IMR-90 (cell line): ENCODE measurements at places on chromosomes 2 and 18. TPM values are rescaled to one million over a fixed set of nuclear protein-coding genes. Genes with fewer than 3 reads are reported as not detected.

- no peak overlapping the region for H3K4me3 ChIP-seq
- no peaks in the 10 kb centered on the region for H3K27me3 ChIP-seq
- H3K27ac ChIP-seq = no peak overlapping the region
- H3K4me1 ChIP-seq = no peaks in the 10 kb centered on the region
- DNase-seq = no peak
- no peaks in the 10 kb centered on the region for H3K36me3 ChIP-seq
These were observed 515.8 kb downstream of the GALR1 start for GRCh38 chr18:77765468-77765867.

- H3K27ac ChIP-seq = no peak overlapping the region
- H3K4me3 ChIP-seq = no peak overlapping the region
- no peaks in the 10 kb centered on the region for H3K36me3 ChIP-seq
- H3K27me3 ChIP-seq = no peaks in the 10 kb centered on the region
- peaks cover 12% of the 10 kb centered on the region for H3K4me1 ChIP-seq
These were observed 12.0 kb upstream of the SLC20A1 start for GRCh38 chr2:112633708-112634107.

- DNase-seq = no peak
- no peaks in the 10 kb centered on the region for H3K27me3 ChIP-seq
- no peak overlapping the region for H3K27ac ChIP-seq
- no peaks in the 10 kb centered on the region for H3K36me3 ChIP-seq
- H3K4me3 ChIP-seq = no peak overlapping the region
These were observed 1058.5 kb downstream of the CBLN2 start for GRCh38 chr18:71485611-71486010.

GRCh38 chr2:77566582-77566981 is 44.4 kb upstream of the LRRTM4 start:
- no peak for DNase-seq
- H3K36me3 ChIP-seq = no peaks in the 10 kb centered on the region
- H3K27ac ChIP-seq = no peak overlapping the region
- no peaks in the 10 kb centered on the region for H3K27me3 ChIP-seq

DNA sequence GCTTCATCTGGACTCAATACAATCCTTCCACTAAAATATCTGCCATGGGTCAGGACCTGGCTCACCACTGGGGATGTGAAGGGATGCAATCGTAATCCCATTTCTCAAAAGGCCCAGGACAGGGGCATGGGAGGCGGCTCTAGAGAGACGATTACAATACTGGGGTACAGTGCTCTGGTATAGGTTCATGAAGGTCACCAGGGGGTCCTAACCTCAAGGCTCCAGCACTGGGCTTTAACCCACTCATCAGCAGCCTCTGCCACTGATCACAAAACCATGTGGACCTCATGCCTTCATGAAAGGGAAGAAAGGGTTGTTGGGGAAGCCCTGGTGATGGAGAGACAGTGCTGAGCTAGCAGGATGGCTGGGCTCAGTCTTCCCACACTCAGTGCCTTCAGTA is 48.8 kb downstream of the ADD2 start:
- H3K27me3 ChIP-seq = 0 out of 2 replicates have a peak, but pooled peaks cover 1% of the 10 kb centered on the region
- no peak for DNase-seq
- H3K4me1 ChIP-seq = no peaks in the 10 kb centered on the region
- no peak overlapping the region for H3K27ac ChIP-seq
- no peak overlapping the region for H3K4me3 ChIP-seq
- no peaks in the 10 kb centered on the region for H3K36me3 ChIP-seq

DNA sequence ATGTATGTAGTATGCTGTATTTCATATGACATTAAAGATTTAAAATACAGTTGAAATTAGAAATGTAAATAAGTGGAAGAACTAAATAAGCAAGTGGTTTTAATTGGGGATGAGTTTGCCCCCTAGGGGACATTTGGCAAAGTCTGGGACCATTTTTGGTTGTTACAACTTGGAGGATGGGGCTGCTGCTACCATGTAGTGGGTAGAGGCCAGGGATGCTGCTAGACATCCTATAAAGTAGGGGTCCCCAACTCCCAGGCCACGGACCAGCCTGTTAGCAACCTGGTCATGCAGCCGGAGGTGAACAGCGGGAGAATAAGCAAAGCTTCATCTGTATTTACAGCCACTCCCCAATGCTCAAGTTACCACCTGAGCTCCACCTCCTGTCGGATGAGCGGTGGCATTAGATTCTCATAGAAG is 27.9 kb upstream of the ASNSD1 start:
- H3K27ac ChIP-seq = no peak overlapping the region
- no peak for DNase-seq
- no peaks in the 10 kb centered on the region for H3K27me3 ChIP-seq

- no peak for DNase-seq
- H3K27ac ChIP-seq = no peak overlapping the region
- no peaks in the 10 kb centered on the region for H3K27me3 ChIP-seq
- H3K4me3 ChIP-seq = no peak overlapping the region
- H3K4me1 ChIP-seq = peaks cover 14% of the 10 kb centered on the region
These were observed 4.4 kb downstream of the MAP4K3 start for GRCh38 chr2:39432701-39433100.

DNA sequence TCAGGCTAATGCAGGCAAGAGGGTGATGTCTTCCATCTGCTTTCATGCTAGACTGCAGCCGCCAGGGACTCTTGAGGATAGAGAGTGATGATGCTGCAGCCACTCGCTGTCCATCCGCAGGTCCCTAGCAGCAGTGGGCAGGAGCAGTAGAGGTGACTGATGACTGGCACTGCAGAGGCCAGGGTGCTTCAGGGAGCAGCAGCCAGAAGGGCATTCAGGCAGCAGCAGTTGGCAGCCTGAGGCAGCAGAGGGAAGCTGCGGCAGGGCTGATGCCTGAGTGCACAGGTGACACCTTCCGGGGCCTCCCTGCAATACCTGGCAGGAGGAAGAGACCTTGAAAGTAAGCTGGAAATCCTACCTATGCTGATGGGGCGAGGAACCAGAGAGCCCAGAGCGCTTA is 214.2 kb downstream of the ICOS start:
- peaks cover 8% of the 10 kb centered on the region for H3K27me3 ChIP-seq
- no peak for DNase-seq
- H3K36me3 ChIP-seq = no peaks in the 10 kb centered on the region
- no peaks in the 10 kb centered on the region for H3K4me1 ChIP-seq
- H3K4me3 ChIP-seq = no peak overlapping the region
- no peak overlapping the region for H3K27ac ChIP-seq

GRCh38 chr2:195027947-195028346 is 629.1 kb upstream of the SLC39A10 start:
- no peaks in the 10 kb centered on the region for H3K36me3 ChIP-seq
- no peak for DNase-seq
- no peak overlapping the region for H3K27ac ChIP-seq
- no peaks in the 10 kb centered on the region for H3K27me3 ChIP-seq
- no peaks in the 10 kb centered on the region for H3K4me1 ChIP-seq
- H3K4me3 ChIP-seq = no peak overlapping the region

DNA sequence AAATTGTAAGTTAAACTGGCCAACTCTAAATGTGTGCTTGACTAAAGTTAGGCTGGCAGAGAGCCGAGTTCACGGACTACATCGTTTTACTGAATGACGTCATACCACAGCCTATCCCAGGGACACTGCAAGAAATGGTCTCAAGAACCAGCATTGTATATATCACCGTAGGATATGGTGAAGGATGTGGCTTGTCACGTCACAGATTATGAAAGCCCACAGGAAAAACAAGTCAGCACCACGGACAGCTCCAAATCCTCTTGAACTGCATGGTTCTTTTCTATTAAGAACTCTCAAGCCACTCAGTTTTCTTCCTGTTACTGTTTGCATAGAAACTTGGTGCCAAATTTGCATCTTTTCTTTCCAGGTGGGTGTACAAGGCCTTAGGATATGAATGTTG is 85.1 kb upstream of the ACAA2 start:
- no peaks in the 10 kb centered on the region for H3K4me1 ChIP-seq
- H3K36me3 ChIP-seq = no peaks in the 10 kb centered on the region
- no peak overlapping the region for H3K27ac ChIP-seq
- peak; percentile 69 for DNase-seq

DNA sequence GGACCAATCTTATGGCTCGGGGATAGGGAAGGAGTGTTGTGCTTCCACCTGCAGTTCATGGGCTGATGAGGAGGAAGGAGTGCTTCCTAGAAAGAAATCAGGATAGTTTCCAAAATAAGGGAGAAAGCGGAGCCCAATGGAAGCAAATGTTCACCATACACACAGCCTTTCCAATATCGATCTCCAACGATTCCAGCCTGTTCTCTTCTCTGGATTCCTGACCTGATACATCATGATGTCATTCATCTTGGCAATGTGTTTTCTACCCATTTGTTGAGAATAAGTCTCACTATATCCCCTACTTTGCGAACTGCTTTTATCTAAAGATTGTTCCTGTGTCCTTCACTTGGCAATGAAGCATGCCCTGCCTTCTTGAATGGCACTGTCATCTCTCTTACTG is 205.3 kb upstream of the SIX2 start:
- DNase-seq = no peak
- H3K27me3 ChIP-seq = peaks cover 18% of the 10 kb centered on the region
- no peak overlapping the region for H3K27ac ChIP-seq

DNA sequence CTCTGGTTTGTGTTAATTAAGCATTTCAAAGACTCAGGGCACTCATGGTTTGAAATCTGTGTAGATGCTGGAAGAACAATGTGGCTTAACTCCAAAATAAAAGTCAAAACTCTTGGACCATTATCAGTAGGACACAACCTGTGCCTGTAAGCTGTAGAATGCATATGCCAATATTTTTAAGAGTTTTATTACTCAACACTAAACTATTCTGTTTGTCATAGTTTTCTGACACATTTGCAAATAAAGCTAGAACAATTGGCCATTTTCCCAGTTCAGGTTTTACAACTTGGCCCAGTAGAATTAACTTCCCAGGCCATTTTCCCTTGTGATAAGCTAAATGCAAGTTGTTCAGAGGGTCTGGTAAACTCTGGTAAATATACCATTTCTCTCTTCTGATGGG is 713.1 kb downstream of the CBLN2 start:
- no peaks in the 10 kb centered on the region for H3K36me3 ChIP-seq
- H3K4me3 ChIP-seq = no peak overlapping the region
- H3K4me1 ChIP-seq = no peaks in the 10 kb centered on the region
- no peak overlapping the region for H3K27ac ChIP-seq
- H3K27me3 ChIP-seq = no peaks in the 10 kb centered on the region
- peak; percentile 13 for DNase-seq

DNA sequence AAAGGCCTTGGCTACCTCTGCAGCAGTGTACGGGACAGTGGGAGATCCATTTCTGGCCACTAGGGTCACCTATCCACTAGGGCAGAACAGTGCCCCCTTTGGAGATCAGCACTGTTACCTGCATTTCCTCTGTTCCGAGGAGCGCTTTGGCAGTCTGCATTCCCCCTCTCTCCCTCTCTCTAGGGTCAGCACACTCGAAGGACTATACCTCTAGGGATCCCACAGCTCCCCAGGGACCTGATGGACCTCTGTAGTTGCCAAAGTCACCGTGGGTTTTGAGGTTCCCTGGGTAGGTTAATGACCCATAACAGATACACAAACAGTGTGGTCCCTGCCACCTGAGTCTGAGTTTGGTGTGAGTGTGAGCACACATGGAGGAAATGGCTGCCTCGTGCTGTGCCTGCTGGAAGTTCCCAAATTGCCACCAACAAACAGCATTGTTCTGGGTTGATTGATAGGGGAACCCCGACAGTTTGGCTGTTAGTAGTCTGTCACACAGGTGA is 99.8 kb upstream of the VWC2L start:
- no peak for DNase-seq
- no peaks in the 10 kb centered on the region for H3K4me1 ChIP-seq
- H3K27me3 ChIP-seq = no peaks in the 10 kb centered on the region

DNA sequence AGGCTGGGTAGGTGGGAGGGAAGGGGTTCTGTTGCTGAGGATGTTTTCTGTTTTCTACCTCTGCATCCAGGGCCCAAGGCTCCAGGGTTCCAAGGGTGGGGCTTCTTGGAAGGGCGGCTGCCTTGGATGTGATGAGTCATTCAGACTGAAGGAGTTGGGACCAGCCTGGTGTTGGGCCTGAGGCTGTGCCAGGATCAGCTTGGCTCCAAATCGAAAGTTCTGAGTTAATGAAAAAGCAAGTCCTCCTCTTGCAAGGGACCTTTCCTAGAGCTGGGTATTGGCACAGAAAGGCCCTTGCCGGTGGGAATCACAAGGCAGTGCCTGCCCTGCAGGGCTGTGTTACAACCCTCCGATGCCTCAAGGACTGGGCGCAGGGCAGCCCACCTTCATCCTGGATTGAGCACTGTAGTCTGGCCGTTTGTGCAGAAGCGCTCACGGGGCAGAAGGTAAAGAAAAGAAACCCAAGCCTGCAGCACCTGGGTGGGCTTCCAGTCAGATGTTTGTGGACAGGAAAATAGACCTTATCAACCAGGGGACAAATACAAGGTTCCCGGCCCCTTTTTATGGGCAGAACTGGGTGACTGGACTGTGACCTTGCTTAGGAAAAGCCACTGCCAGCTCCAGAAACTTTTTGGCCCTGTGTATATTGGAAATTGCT is 52.5 kb upstream of the MCFD2 start:
- H3K4me1 ChIP-seq = peaks cover 36% of the 10 kb centered on the region
- peak; percentile 85 for DNase-seq
- no peak overlapping the region for H3K4me3 ChIP-seq
- H3K27me3 ChIP-seq = no peaks in the 10 kb centered on the region
- H3K36me3 ChIP-seq = 0 out of 2 replicates have a peak, but pooled peaks cover 3% of the 10 kb centered on the region

- H3K27me3 ChIP-seq = no peaks in the 10 kb centered on the region
- H3K4me1 ChIP-seq = peaks cover 10% of the 10 kb centered on the region
- H3K36me3 ChIP-seq = no peaks in the 10 kb centered on the region
- no peak for DNase-seq
- H3K27ac ChIP-seq = no peak overlapping the region
These were observed 30.3 kb upstream of the DNAJC27 start for GRCh38 chr2:25002066-25002465.

DNA sequence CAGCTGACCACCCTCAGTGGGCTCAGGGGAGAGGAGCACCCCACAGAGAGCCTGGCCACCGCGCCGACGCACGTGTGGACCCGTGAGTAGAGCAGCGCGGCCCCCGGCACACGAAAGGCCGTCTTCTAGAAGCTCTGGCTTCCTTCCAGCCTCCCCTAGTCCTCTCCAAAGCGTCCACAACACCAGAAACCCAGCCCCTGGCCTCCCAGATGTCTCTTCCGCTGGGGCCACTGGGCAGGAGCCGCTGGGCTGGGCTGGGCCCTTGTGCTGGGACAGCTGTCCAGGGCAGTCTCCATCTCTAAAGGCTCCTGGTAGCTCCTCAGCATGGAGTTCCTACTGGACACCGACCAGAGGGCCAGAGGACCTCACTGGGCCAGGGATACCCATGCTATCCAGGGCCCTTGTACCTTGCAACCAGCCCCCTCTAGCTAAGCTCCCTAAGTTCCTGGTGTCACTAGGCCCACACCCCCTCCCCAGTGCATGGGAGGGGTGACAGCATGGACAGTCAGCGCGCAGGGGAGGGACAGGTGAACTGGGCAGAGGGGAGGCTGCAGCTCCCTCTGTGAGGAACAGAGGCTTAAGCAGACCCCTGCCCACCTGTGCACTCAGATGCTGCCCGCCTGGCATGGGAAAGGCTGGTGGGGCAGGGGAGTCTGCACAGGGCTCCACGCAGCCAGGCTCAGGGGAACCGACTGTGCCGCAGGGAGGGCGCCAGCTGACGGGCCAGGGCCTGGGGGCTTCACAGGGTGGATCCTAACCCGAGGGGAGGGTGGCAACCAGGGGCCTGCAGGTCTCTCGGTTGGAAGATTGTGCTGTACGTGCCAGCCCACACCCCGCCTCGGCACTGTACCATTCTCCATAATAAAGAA is 32.9 kb downstream of the MTERF4 start:
- peaks cover 47% of the 10 kb centered on the region; the same call in 1 of the 2 replicates for H3K36me3 ChIP-seq
- no peaks in the 10 kb centered on the region for H3K4me1 ChIP-seq
- no peak overlapping the region for H3K27ac ChIP-seq
- no peak overlapping the region for H3K4me3 ChIP-seq

The NXPH2 gene
- not detected in 2 replicates for total RNA-seq

The SOCS6 gene
- total RNA-seq = 53.9 and 57.4 TPM in 2 replicates

The GATA6 gene
- 2.5 and 3.3 TPM in 2 replicates for total RNA-seq

The CYRIA gene
- total RNA-seq = 1.7 and 3.8 TPM in 2 replicates

The KCNE4 gene
- total RNA-seq = 6.6 and 8.3 TPM in 2 replicates
